ENCODE measurements at places on chromosomes 3 and 15. TPM values are rescaled to one million over a fixed set of nuclear protein-coding genes. Genes with fewer than 3 reads are reported as not detected.

GRCh38 chr3:34363881-34364280, 565.5 kb downstream of the PDCD6IP start:
- no peak for DNase-seq

DNA sequence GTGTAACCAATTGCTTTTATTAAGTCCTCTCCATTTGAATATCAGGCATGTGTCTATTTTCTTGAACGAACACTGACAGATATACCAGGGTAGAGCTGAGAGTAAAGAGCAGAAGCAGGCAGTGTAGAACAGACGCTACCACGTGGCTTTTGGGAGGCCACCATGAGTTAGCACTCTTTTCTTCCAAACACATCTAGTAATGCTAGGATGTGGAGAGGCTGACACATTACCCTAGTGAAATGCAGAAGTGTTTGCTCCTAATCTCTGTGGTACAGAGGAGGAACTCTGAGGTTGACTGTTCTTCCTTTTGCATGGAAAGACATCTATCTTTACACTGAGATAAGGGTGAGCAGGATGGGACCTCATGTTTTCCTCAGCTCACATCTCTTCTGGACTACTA, 216.3 kb downstream of the SATB1 start:
- DNase-seq: no peak

- DNase-seq: no peak
Observed at GRCh38 chr3:85005946-85006345, 47.2 kb downstream of the CADM2 start.

GRCh38 chr15:67184208-67184925, 70.1 kb downstream of the AAGAB start:
- DNase-seq: no peak

- DNase-seq: no peak
Observed at GRCh38 chr3:30775040-30775439, 119.4 kb downstream of the GADL1 start.

Gene WDR93
- 0.11 TPM for total RNA-seq

Gene GOLGA8H
- not detected for total RNA-seq

Gene HRH1
- 1.3 TPM for total RNA-seq

- DNase-seq: no peak
Observed at GRCh38 chr3:64174328-64174727, 50.9 kb downstream of the PRICKLE2 start.

Gene SLCO2A1
- 8.3 TPM for total RNA-seq

- DNase-seq: no peak
Observed at GRCh38 chr3:153050978-153051377, 111.0 kb upstream of the RAP2B start.

DNA sequence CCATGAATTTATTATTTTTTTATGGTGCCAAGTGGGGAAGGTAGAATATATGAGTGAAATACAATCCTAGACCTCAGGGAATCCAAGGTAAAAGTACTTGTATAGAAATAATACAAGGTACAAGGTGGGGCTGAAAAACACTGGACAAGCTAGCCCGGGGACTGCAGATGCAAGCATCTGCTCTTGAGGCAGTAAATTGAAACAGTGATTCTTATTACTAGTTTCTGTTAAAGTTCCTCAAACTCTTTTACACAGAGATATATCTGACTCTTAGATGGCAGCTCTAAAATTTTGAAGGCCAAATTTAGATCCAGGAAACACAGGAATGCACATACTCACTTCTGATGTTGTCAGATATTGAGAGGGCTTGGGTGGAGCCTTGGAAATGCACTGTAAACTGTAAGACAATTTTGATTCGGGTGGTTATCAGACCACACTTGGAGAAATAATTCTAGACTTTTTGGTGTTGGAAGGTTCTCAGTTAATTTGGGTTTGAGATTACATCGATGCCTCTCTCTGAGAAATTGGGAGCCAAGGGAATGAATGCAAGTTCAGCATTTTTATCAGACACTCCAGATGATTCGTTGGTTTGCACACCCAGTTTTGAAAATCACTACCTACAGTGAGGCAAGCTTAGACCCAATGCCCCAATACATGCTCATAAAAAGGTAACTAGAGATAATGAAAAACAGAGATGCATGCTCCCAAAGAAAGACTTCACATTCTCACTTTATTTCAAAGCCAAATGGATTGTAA, 7.3 kb downstream of the TP63 start:
- DNase-seq: no peak

Gene PROS1
- 19.8 TPM for total RNA-seq

GRCh38 chr15:71348597-71348996, 233.3 kb downstream of the THSD4 start:
- no peak for DNase-seq

DNA sequence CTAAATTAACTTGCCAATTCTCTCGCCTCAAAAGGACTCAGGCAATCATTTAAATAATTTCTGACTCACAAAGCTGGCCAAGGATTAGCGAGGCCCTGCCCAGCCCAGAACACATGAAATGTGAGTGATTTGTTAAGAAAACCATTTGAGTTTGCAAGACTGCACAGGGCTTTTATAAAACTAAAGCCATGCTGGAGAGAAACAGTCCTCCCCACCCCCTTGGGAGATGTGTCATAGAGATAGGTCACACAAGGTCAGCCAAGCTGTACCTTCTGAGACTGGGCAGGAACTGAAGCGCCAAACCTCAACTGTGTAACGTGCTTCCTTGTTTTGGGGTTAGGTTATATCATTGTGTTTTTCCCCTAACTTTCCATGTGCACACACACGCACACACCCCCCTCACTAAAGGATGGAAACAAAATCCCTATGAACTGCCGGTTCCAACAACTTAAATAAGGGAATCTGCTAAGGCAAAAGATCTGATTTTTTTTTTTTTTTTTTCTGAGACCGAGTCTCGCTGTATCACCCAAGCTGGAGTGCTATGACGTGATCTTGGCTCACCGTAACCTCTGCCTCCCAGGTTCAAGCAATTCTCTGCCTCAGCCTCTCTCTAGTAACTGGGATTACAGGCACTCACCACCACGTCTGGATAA, 8.1 kb downstream of the SPATA12 start:
- DNase-seq: peak; percentile 63

Gene GUCA1C
- total RNA-seq: 0.32 TPM

Gene EPHB3
- total RNA-seq: 2.2 TPM

Gene CD96
- 0.65 TPM for total RNA-seq

DNA sequence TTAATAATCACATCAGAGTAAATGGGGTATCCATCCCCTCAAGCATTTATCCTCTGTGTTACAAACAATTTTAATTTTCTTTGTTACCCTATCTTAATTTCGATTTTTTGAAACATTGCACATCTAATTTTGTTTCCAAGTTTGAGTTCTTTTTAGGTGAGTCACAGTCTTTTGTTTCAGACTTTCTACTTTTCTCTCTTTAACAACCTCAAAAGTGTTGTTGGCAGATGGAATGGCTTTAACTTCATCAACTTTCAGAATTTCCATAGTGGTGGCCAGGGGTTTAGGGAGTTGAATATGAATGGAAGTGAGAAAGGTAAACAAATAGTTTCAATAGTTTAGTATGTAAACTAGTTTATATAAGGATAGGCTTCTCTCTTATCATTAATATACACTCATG, 223.0 kb upstream of the MLF1 start:
- DNase-seq: no peak

- no peak for DNase-seq
Observed at GRCh38 chr3:130576375-130577266, 59.6 kb downstream of the COL6A6 start.

DNA sequence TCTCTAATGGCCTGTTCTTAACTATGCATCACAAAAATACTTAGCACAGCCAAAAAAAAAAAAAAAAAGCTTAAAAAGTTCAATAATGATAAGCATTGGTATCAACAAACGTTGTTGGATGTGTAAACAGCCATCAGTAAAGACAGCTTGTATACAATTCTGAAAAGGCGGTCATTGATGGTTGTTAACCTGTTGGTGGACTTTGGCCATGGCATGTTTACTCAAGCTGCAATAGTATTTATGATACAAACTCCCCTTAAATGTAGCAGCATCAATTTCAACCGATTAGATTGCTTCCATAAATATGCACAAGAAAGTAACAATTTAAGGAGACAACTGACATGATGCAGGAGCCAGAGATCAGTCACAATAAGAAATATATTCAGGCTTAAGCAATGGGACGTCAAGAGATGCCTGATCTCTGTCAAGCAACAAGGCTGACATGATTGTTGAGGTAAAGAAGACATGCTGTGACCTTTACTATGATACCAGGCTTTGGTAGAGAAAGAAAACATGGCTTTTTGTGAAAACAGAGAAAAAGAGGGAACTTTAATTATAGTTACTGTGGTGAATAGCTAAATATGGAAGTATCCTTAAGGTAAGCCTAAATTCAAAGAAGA, 14.2 kb upstream of the SLC7A14 start:
- no peak for DNase-seq

Gene HYAL3
- 1.2 TPM for total RNA-seq

Gene SCN5A
- 162 TPM for total RNA-seq

DNA sequence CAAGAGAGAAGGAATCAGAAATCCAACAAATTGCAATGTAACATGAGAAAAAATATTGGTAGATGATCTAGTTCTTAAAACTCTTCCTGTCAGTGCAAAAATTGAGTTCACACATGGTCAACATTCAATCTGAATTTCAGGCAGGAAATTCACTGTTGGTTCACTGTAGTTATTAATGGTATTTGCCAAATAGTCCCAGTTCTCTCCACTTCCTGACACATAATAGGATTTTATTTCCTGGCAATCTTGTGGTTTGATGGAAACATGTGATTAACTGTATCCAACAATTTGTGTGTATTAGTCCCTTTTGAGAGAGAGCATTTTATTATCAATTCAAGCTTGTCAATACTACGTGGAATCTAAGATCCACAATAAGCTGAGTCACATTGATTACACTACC, 1103.1 kb downstream of the ROBO2 start:
- no peak for DNase-seq

DNA sequence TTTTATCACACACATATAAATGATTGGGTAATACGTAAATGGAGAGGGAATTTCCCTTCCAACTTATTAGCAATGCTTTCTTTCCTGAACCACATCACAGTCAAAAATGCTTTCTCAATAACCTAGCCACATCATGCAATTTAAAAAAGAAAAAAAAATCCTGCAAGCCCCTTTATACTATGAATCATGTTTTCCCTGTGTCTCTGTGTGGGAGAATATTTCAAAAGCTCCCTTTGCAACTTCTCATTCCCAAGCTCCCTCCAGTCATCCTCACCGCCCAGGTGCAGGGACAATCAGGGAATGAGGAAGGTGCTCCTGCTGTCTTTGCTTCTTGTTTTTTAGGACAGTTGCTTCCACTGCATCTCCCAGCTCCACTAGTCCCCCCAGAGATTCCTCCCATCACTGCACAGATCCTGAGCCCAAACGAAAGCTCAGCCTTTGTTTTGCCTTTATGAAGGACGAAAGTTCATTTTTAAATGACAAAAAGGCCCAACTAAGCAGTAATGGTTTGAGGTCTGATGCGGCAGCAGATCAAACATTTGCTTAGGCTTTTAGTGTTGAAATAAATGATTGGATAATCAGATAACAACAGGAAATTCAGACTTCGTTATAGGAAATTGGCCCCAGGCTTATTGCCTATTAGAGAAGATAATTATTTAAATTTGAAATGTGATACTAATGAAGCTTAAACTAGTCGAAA, 47.8 kb upstream of the ADGRG7 start:
- no peak for DNase-seq

GRCh38 chr15:61649046-61649445, 411.2 kb downstream of the VPS13C start:
- no peak for DNase-seq

- DNase-seq: no peak
Observed at GRCh38 chr3:34872406-34872805, 766.9 kb upstream of the ARPP21 start.

Gene SPSB4
- 7.3 TPM for total RNA-seq

DNA sequence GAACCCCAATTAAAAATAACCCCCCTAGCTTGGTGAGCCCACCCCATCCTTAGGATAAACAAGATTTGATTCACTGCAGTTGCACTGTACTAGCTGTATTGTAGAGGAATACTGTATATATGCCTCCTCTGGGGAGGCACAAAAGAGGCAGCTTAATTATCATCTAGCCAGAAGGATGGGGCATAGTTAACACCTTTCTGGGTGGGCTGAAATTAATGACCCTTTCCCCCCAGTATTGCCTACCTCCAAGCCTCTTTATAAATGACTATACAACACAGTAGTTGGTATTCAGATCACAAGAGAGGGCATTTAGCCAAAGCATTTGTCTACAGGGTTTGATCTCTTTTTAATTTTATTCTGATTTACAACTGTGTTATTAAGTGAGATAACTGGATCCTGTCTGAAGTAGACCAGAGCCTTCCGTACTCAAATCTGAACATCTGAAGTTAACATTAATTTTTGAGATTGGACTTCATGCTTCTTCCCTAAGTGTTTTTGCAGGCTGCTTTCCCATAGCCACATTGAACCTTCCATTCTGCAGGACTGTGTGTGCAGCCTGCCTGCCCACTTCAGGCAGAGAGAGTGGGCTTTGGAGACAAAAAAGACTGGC, 807.0 kb upstream of the ARRDC4 start:
- DNase-seq: no peak

GRCh38 chr3:94673876-94674275, 611.0 kb downstream of the NSUN3 start:
- DNase-seq: no peak

Gene SRPRB
- total RNA-seq: 26.4 TPM

Gene MKRN2
- total RNA-seq: 27.7 TPM

- no peak for DNase-seq
Observed at GRCh38 chr3:127431066-127431465, 143.2 kb upstream of the PRR20G start.

Gene FBXL22
- 31.0 TPM for total RNA-seq

Gene SEMA3G
- 10.4 TPM for total RNA-seq

DNA sequence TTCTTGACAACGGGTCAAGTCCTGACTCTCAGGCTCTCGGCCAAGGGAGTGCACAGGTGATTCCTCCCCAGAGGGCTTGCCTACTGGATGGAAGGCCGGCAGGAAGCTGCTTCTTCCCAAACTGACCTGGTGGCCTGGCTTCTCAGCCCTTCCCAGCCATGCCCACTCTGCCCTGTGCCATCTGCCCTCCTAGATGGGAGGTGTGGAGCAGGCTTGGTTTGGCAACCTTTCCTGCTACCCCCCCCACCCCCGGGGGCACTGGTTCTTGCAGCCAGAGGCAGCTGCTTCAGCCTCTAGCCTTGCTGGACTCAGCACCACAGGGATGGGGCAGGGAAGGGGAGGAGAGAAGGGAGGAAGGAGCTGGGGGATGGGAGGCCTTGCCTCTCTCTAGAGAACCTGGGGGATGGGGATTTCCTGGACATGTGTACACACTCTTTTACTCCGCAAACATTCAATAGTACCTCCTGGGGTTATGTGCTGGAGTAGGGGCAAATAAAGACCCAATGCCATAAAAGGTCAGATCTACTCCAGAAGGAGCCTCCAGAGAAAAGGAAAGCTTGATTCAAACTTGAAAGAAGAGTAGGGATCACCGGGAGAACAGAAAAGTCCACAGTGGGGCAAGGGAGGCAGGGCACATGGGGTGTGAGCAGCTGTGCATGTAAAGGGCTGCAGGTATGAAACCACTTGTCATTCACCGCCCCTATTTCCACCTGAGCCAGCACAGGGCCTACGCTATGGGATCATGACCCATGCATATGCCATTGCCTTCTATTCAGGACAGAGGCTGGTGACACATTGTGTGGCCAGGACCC, 4.2 kb upstream of the DAPK2 start:
- DNase-seq: no peak

Gene XYLB
- total RNA-seq: 1.5 TPM
